ENCODE measurements at places on chromosomes 2 and 18. TPM values are rescaled to one million over a fixed set of nuclear protein-coding genes. Genes with fewer than 3 reads are reported as not detected.

The KIF5C gene
- 22.1 TPM for total RNA-seq

The ARMC9 gene
- total RNA-seq = 19.3 TPM

The OBSL1 gene
- 90.0 TPM for total RNA-seq

The RAB12 gene
- 36.0 TPM for total RNA-seq

The GRP gene
- not detected for total RNA-seq

The C2orf66 gene
- total RNA-seq = not detected

- H3K27ac ChIP-seq = no peak overlapping the region
- no peak overlapping the region for H3K4me3 ChIP-seq
- no peaks in the 10 kb centered on the region for H3K36me3 ChIP-seq
Observed at GRCh38 chr2:138013639-138014038, 49.4 kb downstream of the HNMT start.

GRCh38 chr18:5746844-5747243, 148.5 kb downstream of the TMEM200C start:
- no peak overlapping the region for H3K4me3 ChIP-seq
- no peak overlapping the region for H3K27ac ChIP-seq
- H3K27me3 ChIP-seq = no peaks in the 10 kb centered on the region
- H3K4me1 ChIP-seq = no peaks in the 10 kb centered on the region
- H3K36me3 ChIP-seq = no peaks in the 10 kb centered on the region

GRCh38 chr18:59748628-59749360, 51.6 kb upstream of the CCBE1 start:
- DNase-seq = no peak
- no peaks in the 10 kb centered on the region for H3K4me1 ChIP-seq
- no peaks in the 10 kb centered on the region for H3K36me3 ChIP-seq
- no peaks in the 10 kb centered on the region for H3K27me3 ChIP-seq

DNA sequence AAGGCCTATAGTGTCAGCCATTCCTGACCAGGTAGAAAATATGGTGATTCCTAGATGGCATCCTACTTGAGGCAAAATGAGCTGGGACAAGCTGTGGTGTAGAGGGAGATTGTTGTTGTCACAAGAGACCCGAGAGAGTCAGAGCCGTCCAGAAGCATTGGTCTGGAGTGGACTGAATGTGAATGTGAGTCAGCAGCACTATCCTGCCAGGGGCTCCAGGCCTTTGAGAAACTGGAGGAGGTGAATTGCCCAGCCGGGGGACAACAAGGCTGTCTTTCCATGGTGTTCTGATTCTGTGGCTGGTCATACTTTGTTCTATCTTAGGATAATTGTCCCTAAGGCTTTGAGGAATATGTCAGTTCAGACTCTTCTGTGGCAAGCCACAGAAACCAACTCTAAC, 29.4 kb upstream of the EIF2AK3 start:
- no peaks in the 10 kb centered on the region for H3K36me3 ChIP-seq
- no peak for DNase-seq
- H3K27ac ChIP-seq = no peak overlapping the region
- no peak overlapping the region for H3K4me3 ChIP-seq
- no peaks in the 10 kb centered on the region for H3K27me3 ChIP-seq

DNA sequence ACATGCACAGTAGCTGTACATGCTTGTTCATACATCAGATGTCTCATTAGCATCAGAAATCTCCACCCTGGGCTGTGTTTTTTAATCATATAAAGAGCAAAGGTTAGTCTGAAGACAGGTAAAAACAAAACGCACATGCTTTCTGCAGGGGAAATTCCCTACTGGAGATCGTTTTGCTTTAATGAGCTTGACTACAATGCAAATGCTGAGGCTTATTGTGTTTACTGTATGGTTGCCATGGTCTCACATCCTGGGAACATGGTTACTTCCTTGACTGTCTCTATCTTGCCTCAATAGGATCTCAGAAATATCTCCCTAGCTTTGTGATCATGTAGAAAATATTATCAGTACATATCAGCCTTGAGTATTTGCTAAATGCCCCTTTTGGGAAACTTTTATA, 336.5 kb upstream of the TFPI start:
- H3K27ac ChIP-seq = no peak overlapping the region
- no peak overlapping the region for H3K4me3 ChIP-seq
- DNase-seq = no peak
- no peaks in the 10 kb centered on the region for H3K36me3 ChIP-seq
- H3K27me3 ChIP-seq = no peaks in the 10 kb centered on the region
- H3K4me1 ChIP-seq = no peaks in the 10 kb centered on the region

DNA sequence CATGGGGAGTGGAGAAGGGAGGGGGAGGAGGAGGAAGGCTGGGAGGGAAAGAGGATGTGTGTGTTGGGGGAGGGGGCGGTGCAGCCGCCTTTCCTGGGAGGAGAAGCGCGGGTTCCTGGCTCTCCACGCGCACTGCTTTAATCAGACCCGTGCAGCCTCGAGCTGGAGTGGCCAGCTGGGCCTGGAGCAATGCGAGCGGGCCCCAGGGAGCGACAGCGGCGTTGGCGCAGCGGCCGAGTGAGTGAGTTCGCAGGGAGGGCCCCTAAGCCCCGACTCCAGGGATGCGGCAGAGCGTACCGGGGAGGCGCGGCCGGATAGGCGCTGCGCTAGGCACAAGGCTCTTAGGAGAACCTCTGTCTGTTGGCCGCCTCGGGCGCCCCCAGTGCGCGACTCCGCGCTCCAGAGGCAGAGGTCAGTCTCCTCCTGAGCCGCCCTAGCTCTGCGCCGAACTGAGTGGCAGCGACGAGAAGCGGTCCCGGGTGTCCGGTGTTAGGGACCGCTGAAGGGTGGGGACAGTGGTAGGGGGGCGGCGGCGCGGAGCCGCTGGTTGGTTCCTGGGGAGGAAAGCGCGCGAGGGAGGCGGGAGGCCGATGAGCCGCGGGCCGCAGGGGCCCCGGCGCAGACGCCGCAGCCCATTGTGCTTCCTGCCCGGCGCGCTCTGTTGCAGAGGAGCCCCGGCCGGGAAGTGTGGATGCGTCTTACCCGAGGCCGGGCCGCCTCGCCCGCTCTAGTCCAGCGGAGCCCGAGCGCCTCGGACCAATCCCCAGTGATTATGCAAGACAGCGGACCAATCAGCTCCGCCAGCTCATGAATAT, 455 bp upstream of the DLX1 start:
- H3K36me3 ChIP-seq = no peaks in the 10 kb centered on the region
- H3K4me3 ChIP-seq = peak overlapping the region; percentile 66
- peak; percentile 70 for DNase-seq
- H3K27me3 ChIP-seq = peaks cover 14% of the 10 kb centered on the region
- H3K4me1 ChIP-seq = peaks cover 34% of the 10 kb centered on the region
- H3K27ac ChIP-seq = no peak overlapping the region

GRCh38 chr2:1605102-1606045, 138.9 kb downstream of the PXDN start:
- no peaks in the 10 kb centered on the region for H3K36me3 ChIP-seq
- no peaks in the 10 kb centered on the region for H3K27me3 ChIP-seq
- H3K4me1 ChIP-seq = peaks cover 30% of the 10 kb centered on the region
- no peak overlapping the region for H3K4me3 ChIP-seq
- no peak for DNase-seq

GRCh38 chr18:74234326-74235171, 57.2 kb downstream of the CYB5A start:
- no peaks in the 10 kb centered on the region for H3K27me3 ChIP-seq
- H3K27ac ChIP-seq = peak overlapping the region; percentile 94
- peaks cover 4% of the 10 kb centered on the region for H3K4me1 ChIP-seq
- H3K36me3 ChIP-seq = no peaks in the 10 kb centered on the region

GRCh38 chr2:144922519-144922918, 402.6 kb upstream of the ZEB2 start:
- no peak overlapping the region for H3K4me3 ChIP-seq
- H3K4me1 ChIP-seq = no peaks in the 10 kb centered on the region
- no peak for DNase-seq

GRCh38 chr2:16257322-16258028, 317.1 kb downstream of the MYCN start:
- no peak overlapping the region for H3K27ac ChIP-seq
- DNase-seq = no peak
- no peaks in the 10 kb centered on the region for H3K36me3 ChIP-seq
- no peak overlapping the region for H3K4me3 ChIP-seq

GRCh38 chr2:19799881-19800780, 101.7 kb downstream of the TTC32 start:
- DNase-seq = no peak
- no peaks in the 10 kb centered on the region for H3K4me1 ChIP-seq
- no peaks in the 10 kb centered on the region for H3K27me3 ChIP-seq
- no peak overlapping the region for H3K4me3 ChIP-seq

DNA sequence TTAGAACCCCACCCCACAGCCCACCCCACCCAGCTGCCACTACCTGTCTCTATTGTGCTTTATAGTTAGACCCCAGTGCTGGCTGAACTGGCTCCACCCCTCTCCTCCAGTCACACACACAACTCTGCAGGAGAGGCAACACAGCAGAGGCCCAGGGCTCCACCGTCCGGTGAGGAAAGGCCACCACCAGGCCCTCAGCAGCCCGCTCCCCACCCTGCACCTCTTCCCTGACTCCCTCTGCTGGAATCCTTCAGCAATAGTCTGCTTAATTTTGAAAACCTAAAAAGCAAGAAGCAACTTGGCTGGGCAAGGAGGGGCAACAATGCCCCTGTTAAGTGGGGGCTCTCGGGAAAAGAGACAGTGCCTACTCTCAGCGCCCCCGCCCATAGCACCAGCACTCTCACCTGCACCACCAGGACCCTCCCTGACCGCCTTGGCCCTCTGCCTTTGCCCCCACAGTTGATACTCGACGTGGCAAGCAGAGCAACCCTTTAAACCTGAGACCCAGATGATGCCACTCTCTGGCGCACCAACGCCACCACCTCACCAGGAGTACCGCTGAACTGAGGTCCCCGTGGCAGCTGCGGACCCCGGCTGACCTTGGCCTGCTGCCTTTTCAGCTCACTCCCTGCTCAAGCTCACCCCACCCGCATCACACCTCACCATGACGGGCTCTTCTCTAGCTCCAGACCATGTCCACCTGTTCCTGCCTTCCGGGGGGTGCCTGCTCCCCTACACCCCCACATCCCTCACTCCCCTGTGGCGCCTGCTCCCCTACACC, 45.7 kb downstream of the NDUFA10 start:
- no peak for DNase-seq
- H3K4me3 ChIP-seq = no peak overlapping the region
- no peaks in the 10 kb centered on the region for H3K27me3 ChIP-seq
- no peaks in the 10 kb centered on the region for H3K4me1 ChIP-seq

DNA sequence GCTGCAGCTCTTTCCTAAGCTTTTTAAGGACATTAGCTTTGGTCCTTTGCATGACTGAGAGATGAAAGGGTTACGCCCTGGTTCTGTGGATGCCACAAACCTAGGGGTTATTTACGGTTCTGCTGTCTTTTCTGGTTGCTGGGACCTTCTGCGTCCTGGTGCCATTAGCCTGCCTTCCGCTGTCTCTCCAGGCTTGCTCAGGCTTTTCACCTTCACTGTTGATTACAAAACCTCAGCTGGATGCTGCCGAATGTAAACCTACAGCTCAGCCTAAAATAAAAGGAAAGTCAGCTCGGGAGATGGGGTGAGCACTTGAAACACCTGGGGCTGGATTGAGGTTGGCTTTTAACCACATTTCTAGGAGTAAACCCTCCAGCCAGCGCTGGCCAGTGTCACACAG, 130.9 kb upstream of the ARHGAP28 start:
- H3K4me3 ChIP-seq = no peak overlapping the region
- H3K27me3 ChIP-seq = no peaks in the 10 kb centered on the region
- no peak for DNase-seq

GRCh38 chr2:120972286-120972685, 236.6 kb downstream of the GLI2 start:
- no peaks in the 10 kb centered on the region for H3K36me3 ChIP-seq
- no peak for DNase-seq
- H3K4me1 ChIP-seq = no peaks in the 10 kb centered on the region
- no peaks in the 10 kb centered on the region for H3K27me3 ChIP-seq
- no peak overlapping the region for H3K27ac ChIP-seq

GRCh38 chr2:190718652-190719526, 70.0 kb downstream of the NAB1 start:
- H3K27ac ChIP-seq = no peak overlapping the region
- no peak overlapping the region for H3K4me3 ChIP-seq
- H3K4me1 ChIP-seq = peaks cover 12% of the 10 kb centered on the region
- DNase-seq = no peak
- no peaks in the 10 kb centered on the region for H3K27me3 ChIP-seq

- H3K4me1 ChIP-seq = no peaks in the 10 kb centered on the region
- no peak for DNase-seq
- H3K27ac ChIP-seq = no peak overlapping the region
Observed at GRCh38 chr2:216925006-216925405, 65.1 kb upstream of the TNP1 start.

DNA sequence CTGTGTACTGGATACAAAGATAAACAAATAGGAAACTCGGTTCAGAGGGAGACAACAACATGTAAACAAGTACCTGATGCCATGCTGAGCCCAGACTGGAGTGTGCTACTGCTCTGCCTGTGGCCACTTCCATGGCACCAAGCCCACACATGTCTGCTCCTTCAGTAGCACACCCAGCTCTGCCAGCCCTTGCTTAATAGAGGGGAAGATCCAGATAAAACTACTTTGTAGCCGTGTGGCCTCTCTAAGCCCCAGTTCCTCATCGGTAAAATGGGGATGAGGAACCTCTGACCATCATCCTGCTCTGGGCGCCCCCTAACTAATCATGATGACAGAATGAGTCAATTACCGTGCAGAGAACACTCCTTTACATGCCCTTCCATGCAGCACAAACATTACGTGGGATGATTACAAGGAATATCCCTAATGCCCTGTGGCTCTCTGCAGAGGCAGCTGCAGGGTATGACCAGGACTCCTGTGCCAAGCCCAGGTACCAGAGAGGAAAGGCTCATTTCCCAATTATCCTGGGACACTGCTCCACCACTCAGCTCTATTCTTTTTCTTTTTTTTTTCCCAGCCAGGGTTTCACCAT, 34.9 kb downstream of the DNMT3A start:
- H3K36me3 ChIP-seq = no peaks in the 10 kb centered on the region
- H3K4me3 ChIP-seq = no peak overlapping the region
- H3K27ac ChIP-seq = no peak overlapping the region
- no peaks in the 10 kb centered on the region for H3K27me3 ChIP-seq

DNA sequence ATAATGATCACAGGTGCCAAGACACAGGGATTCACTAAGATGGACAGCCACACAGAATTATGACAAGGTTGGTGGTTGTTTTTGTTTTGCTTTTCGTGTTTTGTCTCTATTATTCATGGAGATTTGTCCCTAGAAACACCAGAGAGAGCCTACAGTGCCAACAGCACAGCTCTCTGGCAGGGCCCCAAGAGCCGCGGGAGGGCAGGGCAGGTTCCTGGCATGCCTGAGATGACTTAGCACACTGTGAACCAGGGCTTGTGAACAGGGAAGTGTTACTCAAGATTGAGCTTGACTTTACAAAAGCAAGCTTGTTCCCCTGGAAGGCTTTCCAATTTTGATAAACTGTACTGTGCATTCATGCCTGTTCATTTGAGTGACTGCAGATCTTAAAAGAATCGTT, 437.4 kb upstream of the SALL3 start:
- H3K27ac ChIP-seq = no peak overlapping the region
- no peaks in the 10 kb centered on the region for H3K27me3 ChIP-seq
- no peaks in the 10 kb centered on the region for H3K4me1 ChIP-seq
- DNase-seq = peak; percentile 68
- H3K36me3 ChIP-seq = no peaks in the 10 kb centered on the region

- H3K36me3 ChIP-seq = no peaks in the 10 kb centered on the region
- no peaks in the 10 kb centered on the region for H3K27me3 ChIP-seq
- no peaks in the 10 kb centered on the region for H3K4me1 ChIP-seq
- H3K4me3 ChIP-seq = no peak overlapping the region
Observed at GRCh38 chr2:237152361-237152760, 66.7 kb downstream of the COPS8 start.

- no peak for DNase-seq
- H3K36me3 ChIP-seq = no peaks in the 10 kb centered on the region
- no peaks in the 10 kb centered on the region for H3K4me1 ChIP-seq
- no peaks in the 10 kb centered on the region for H3K27me3 ChIP-seq
- no peak overlapping the region for H3K27ac ChIP-seq
- no peak overlapping the region for H3K4me3 ChIP-seq
Observed at GRCh38 chr18:25661831-25662230, 309.9 kb upstream of the ZNF521 start.

All from tibial nerve (tissue), 4 donors.